ENCODE measurements at places on chromosomes 1 and 21. TPM values are rescaled to one million over a fixed set of nuclear protein-coding genes. Genes with fewer than 3 reads are reported as not detected.

- DNase-seq, result no peak
Measured at GRCh38 chr1:55053265-55053954, 14.1 kb downstream of the PCSK9 start.

- no peak for DNase-seq
Measured at GRCh38 chr1:166675213-166675612, 164.1 kb upstream of the POGK start.

DNA sequence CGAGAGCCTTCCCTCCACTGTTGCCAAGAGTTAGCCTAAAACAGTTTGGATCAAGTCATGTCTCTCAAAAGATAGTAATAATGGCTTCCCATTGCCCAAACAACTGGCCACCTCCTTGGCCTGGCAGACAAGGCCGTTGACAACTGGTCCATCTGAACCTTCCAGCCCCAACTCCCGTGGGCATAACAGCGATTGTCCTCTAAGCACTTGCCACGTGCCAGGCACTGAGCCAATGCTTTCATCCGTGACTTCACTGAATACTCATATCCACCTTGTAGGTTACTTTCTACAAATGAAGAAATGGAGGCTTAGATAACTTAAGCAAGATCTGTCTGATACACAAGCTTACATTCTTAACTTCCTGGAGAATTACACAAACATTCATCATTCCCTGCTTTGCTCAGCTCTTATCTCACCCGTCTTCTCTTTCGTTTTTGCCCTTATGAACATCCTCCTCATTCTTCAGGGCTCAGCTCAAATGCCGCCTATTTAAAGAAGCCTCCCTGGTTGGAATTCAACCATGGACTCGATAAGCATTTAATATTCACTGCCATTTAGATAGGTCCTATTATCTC lies 106.4 kb downstream of the KCND3 start:
- DNase-seq, result no peak

The PADI4 gene
- total RNA-seq, result not detected

All from body of pancreas (tissue), 4 donors.